Esophagus squamous epithelium (tissue), 5 donors: ENCODE measurements at places on chromosomes 7 and 10.

DNA sequence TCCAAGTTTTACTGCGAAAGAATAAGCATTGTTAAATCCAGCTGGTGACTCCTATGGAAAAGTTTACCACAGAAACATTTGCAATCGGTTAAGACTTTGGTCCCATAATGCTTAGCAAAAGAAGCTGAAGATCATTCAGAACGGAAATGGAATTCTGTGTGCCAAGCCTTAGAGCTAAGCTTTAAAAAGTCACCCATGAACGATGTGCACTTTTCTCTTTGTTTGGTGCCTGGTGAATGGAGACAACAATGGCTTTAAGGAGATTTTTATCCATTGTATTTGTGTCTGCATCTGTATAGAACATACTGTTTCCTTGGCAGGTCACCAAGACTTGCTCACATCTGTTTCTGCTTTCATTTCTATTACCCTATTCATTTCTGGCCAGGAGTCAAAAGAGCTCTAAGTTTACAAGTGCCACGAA, 26.3 kb upstream of the COL1A2 start:
- DNase-seq, result no peak

DNA sequence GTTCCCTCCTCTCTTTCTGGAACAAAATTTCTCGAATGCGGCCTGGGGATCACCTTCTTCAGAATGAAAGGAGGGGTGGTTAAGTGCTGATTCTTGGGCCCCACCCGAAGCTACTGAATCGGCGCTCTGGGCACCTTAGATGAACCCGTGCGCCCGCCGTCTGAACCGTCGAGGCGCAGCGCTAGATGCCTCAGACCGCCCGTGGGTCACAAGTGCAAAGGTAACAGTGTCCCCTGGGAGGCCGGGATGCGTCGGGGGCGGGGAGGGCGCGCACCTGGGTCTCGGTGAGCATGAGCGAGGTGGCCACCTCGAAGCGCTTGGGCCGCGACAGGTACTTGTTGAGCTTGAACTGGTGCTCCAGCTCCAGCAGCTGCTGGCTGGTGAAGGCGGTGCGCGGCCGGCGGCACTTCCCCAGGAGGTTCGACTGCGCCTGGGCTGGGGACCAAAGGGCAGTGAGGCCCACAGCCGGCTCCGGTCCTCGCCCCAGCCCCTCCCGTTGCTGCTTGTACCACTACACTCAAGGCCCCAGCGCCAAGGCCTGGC, 4.2 kb downstream of the MNX1 start:
- no peak for DNase-seq

GRCh38 chr10:126393076-126393475, 4.8 kb upstream of the ADAM12 start:
- no peak for DNase-seq

DNA sequence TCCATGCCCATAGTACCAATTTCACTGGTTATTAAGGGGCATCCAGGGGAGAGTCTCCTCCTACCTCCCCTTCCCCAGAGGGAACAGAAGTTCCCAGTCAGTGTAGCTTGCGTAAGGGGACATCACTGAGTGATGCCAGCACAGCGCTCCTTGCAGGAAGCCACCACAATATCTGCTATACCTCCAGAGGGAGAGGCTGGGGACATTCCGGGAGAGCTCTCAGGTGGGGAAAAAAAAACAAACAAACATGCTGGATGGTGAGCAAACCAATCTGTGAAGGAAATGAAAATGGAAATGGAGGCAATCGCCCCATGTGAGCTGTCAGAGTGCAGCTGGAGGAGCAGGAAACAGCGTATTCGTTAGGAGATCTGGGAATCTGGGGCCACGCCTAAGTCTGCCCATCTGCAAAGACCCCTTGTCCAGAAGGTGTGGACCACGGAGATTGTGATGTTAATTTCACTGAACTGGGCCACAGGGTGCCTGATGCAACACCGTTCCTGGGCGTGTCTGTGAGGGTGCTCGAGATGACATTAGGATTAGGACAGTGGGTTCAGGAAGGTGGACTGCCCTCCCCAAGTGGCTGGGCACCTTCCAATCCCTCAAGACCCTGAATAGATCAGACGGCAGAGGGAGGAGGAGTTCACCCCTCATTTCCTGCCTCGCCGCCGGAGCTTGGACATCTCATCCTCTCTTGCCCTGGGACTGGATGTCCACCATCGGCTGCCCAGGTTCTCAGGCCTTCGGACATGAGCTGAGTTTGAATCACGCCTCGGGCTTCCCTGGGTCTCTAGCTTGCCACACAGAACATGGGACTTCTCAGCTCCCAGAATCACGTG, 30.5 kb downstream of the GNA12 start:
- no peak for DNase-seq

- no peak for DNase-seq
These were observed 54.0 kb upstream of the HECW1 start for GRCh38 chr7:43058271-43059066.

DNA sequence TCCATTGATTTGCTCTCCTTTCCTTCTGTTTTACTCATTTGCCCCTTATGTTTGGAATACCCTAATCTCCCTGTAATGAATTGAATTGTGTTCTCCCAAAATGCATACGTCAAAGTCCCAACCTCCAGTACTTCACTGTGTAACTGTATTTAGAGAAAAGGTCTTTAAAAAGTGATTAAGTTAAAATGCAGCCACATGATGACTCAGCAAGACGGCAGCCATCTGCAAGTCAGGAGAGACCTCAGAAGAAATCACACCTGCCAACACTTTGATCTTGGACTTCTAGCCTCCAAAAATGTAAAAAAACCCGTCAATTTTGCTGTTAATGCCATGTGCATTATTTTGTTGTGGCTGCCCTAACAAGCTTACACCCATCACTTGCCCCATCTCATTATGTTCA, 85.3 kb upstream of the PCLO start:
- no peak for DNase-seq

- no peak for DNase-seq
These were observed 8.8 kb upstream of the FGL2 start for GRCh38 chr7:77208416-77208815.

DNA sequence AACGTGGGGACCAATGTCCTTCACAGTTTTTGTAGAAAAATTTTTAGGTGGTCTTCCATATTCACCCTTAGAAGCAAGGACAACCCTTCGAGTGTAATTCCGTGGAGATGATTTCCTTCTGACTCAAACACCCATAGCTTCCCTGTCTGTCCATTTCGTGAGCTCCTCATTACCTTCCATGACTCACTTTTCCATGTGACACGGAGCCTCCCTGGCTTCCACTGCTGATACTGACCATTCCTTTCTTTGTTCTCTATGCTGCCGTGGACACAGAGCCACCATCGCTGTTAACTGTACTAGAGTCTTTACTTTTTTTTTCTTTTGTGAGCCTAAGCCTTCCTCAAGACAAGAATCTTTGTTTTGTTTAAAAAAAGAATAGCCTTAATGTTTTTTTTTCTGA, 12.5 kb upstream of the ARMS2 start:
- DNase-seq, result no peak
